Left ventricle myocardium superior (tissue), 1 donor: ENCODE measurements at places on chromosomes 4 and X. TPM values are rescaled to one million over a fixed set of nuclear protein-coding genes. Genes with fewer than 3 reads are reported as not detected.

- no peak for DNase-seq
These were observed 17.3 kb downstream of the SUV39H1 start for GRCh38 chrX:48713847-48714246.

DNA sequence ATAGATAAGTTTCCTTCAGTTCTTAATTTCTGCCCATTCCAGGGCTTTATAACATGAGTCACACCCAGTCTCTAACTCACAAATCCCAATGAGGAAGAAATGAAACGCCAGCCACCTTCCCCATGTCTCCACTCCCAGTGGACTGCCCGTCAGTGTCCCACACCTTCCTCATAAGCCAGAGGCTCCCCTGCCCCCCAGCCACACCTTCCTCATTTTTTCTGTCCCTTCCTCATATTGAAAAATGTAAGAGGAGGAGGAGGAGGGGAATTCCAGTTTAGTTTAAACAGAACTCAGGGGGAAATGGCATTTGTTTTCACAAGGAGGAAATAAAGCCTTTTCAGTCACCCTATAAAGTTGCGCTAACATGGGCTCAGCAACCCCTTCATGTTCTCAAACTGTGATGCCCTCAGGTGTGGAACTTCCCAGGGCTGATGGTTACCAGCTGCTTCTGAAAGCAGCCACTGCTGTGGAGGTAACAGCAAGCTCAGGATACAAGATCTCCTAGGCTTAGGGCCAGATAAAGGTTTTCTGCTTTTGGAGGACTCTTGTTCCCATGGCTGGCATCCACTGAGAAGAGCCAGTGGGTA is 97.8 kb downstream of the PARM1 start:
- no peak for DNase-seq

BST1 gene
- 3.6 TPM for total RNA-seq

ZC4H2 gene
- total RNA-seq: 3.1 TPM

GAGE2A gene
- total RNA-seq: not detected
